ENCODE measurements at places on chromosomes 7 and 10.

GRCh38 chr10:91884536-91884935 is 24.8 kb downstream of the FGFBP3 start:
- DNase-seq = no peak

- no peak for DNase-seq
Observed at GRCh38 chr10:124600051-124600880, 138.6 kb downstream of the LHPP start.

DNA sequence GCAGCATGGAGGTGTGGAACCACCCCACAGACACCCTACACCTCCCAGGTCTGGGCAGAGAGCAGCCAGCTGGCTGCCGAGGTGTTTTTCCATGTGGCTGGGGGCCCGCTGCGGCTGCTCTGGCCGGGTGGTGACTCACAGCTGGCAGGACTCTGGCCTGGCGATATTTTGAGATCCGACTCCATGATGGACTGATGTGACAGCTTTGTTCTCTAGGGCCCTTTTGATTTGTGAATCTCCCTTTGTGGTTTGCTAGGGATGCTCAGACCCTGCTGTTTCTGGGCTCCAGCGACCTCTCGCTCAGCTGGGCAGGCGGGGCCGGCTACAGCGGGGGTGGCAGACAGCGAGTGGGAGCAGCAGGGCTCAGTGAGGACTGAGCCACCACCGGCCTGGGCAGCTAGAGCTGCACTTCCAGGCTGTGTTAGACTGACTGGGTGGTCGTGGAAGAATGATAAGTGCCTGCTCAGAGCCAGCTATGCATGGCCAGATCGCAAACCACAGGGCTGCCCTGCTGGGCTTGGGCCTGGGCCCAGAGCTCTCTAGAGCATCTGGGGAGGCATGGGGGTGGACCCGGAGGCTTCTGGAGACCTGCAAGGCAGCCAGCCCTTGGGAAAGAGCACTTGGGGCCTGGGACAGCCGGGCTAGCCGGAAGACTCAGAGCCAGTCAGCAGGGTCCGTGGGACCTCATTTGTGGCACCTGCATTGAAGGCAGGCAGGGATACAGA is 46.2 kb upstream of the GDF10 start:
- no peak for DNase-seq

- DNase-seq = no peak
Observed at GRCh38 chr7:46604241-46604661, 683.2 kb upstream of the IGFBP3 start.

GRCh38 chr10:6487920-6488319 is 92.2 kb downstream of the PRKCQ start:
- DNase-seq = no peak

GRCh38 chr10:129756912-129757901 is 206.9 kb downstream of the EBF3 start:
- DNase-seq = no peak

GRCh38 chr7:55493408-55493807 is 78.9 kb downstream of the VOPP1 start:
- no peak for DNase-seq

- no peak for DNase-seq
Observed at GRCh38 chr10:92801978-92802872, 46.1 kb upstream of the EXOC6 start.

DNA sequence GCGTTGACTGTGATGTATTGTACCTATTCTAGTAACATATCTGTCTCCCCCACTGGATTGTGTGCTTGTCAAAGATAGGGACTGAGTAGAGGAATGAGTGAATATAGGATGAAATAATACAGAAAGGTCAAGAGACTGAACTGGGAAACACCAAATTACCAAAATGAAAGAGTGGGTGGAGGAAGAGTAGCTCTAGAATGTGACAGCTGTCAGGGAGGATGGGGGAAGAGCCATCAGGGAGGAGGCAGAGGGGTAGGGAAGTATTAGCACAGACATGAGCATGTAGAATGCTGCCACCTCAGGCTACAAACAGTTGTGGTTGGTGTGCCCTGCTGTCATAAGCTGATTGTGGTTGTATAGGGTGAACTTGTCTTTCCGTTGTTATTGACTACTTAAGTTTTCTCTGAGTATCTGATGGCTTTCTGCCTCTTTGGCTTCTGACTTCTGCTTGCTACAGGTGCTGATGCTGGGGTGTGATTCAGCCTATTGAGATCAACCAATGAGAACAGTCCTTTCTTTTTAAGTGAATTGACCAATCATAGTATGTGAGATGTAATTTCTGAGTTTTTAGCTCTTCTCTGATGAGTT is 5.6 kb downstream of the CCSER2 start:
- DNase-seq = no peak

- DNase-seq = no peak
Observed at GRCh38 chr7:96495751-96496216, 173.9 kb upstream of the SLC25A13 start.

DNA sequence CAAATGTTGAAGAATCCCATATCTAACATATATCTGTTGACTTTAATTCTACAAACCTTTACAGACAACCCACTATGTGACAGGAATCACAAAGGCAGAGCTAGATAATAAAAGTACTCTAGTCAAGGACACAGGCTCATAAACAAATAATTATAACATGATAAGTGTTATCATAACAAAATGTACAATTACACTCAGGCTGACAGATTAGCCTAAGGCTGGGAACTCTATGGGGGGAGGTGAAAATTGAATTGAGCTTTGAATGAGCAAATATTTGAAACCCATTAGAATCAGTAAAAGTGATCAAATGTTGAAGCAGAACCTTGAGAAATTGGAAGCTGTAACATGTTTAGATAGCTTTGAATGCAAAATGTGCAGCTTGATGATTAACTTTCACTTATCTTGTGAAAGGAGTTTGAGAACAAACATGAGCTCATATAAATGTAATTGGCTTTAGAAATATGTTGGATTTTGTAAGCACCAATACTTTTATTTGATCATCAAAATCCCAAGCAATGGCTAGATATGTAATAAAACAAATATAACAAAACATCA is 970.2 kb downstream of the SORCS3 start:
- no peak for DNase-seq

All from stimulated activated CD4-positive, alpha-beta T cell treated with anti-CD3 and anti-CD28 coated beads, TNF-alpha, amount 100 ng/mL, for 1 hour (primary cell).